BJ (cell line): ENCODE measurements at places on chromosomes 1 and 21. TPM values are rescaled to one million over a fixed set of nuclear protein-coding genes. Genes with fewer than 3 reads are reported as not detected.

HSPB7 gene
- polyA plus RNA-seq = 32.5 and 66.6 TPM in 2 replicates

GRCh38 chr21:42320791-42321190 is 5.6 kb upstream of the TFF3 start:
- DNase-seq = no peak

- DNase-seq = no peak
Observed at GRCh38 chr1:165375623-165376022, 19.1 kb upstream of the LMX1A start.

AADACL4 gene
- 0.20 and 0.21 TPM in 2 replicates for polyA plus RNA-seq

GRCh38 chr1:87179076-87179810 is 149.4 kb upstream of the LMO4 start:
- DNase-seq = no peak

DNA sequence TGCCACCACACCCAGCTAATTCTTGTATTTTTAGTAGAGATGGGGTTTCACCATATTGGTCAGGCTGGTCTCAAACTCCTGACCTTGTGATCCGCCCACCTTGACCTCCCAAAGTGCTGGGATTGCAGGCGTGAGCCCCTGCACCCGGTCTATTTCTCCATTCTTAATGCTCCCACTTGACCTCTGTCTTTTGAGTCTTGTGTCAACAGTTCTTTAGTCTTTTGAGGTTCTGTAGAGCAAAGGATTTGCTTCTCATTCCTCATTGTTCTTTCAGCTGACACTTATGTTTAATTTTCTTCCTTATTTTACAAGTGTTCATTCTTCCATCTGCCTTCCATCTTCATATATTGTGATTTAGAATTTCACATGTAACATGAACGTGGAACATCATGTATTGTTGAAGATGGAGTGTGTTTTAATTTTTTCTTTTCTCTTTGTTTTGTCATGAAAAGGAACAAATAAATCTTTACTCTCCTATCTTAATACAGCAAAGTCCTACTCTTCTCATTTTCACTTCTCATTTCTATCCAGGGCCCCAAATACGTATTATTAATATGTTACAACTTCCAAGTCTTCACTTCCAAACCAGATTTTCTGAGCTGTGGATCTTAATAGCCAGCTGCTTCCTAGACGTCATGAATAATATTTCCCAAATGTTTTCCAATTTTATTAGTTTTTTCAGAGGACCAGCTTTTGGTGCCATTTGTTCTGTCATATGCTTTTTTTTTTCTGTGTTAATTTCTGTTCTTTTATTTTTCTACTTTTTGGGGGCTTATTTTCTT is 16.9 kb downstream of the MTF2 start:
- no peak for DNase-seq

GRCh38 chr1:44339731-44340130 is 15.3 kb downstream of the ERI3 start:
- DNase-seq = no peak

DNA sequence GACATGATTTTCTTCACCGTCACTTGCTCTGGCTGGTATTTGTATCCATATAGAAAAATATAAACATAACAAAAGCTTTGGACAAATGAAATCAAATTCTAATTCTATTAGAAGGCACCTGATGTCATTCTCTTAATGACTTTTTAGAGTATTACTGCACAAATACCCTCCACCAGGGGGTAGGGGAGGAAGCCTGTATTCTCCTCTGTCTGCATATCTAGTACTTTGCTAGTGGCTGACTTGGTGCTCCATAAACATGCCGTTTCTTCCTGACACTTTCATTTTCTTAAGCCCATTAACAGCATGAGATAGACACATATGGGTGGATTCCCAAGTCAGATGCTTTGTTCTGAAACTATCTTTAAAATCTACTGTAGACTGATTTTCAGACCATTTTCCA is 20.6 kb upstream of the KCNJ15 start:
- DNase-seq = no peak

GRCh38 chr1:219553934-219554502 is 58.9 kb downstream of the ZC3H11B start:
- DNase-seq = no peak

- no peak for DNase-seq
Observed at GRCh38 chr1:64019818-64020217, 183.6 kb upstream of the UBE2U start.

DNA sequence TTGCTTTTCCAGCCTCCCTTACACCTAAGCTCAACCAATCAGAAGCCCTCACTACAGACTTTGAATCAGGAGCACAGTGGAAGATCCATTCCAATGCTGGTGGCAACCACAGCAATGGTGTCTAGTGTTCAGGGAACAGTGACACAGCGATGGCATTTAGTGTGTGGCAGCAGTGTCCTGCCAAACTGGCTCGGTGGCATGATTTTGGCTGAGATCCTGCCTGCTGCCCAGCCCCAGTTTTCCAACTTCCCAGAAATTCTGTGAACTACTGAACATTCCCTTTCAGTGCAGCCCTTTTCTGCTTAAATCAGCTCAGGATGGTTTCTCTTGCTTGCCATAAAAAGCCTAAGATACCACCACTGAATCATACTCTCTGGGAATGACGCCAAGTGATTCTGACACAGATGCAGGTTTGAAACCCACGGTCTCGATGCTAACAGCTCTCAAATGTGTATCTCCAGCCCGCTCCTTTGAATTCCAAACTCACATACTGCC is 8.8 kb downstream of the ASAP3 start:
- DNase-seq = peak; percentile 82

FLG gene
- not detected in 2 replicates for polyA plus RNA-seq

NUDC gene
- 40.7 and 43.7 TPM in 2 replicates for polyA plus RNA-seq

DNA sequence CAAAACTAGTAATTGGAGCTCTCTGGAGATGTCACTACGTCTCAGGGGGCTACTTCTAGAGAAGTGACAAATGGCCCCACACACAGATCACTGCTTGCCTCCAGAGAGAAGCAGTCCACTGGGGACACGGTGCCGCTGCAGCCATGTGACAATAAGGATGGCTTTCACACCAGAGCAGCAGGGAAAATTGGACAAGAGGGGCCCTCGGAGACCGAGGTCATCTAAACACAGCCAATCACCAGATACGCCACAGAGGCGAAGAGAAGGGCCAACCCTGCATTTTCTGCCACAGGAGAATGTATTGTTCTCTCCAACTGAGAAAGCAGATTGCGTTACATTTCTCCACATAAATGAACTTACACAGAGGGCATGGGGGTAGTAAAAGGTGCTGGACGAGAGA is 51.2 kb upstream of the TIAM1 start:
- DNase-seq = no peak

DNA sequence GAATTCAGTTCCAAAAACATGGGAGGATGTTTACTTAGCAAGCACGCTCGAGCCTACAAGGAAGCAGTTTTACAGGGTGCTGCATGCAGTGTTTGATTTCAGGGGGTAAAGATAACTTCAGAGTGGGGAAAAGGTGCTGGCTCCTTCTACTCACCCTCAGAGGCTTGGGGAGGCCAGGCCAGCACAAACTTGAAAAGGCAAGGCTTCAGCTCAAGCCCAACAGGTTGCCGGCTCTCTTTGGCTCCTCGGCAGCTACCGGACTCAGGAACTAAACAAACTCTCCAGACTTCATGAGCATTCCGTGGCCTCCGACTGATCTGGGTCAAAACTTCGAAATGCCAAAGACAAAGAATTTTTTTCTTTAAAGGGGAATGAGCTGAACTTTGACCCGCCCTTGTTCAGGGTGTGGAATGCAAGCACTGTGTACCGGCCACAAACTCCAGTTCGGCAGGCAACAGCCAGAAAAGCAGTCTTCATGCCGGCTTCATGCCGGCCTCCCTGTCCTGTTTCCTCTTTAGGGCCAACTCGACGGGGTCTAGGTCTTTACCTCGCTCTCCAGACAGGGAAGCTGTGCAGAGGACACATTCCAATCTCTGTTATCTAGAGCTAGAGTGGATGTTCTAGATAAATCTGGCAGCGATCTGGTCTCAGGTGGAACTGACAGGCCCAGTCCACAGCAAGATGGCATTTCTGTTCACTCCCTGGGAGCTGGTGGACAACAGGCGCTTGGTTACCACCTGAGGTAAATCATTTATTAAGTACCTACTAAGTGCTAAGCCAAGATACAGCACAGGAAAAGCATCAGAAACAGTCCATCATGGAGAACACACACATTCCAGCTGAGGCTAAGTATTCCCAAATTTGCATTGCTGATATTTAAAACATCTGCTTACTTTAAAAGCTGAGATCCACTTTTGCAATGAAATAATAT is 75.0 kb downstream of the CD46 start:
- no peak for DNase-seq

DNA sequence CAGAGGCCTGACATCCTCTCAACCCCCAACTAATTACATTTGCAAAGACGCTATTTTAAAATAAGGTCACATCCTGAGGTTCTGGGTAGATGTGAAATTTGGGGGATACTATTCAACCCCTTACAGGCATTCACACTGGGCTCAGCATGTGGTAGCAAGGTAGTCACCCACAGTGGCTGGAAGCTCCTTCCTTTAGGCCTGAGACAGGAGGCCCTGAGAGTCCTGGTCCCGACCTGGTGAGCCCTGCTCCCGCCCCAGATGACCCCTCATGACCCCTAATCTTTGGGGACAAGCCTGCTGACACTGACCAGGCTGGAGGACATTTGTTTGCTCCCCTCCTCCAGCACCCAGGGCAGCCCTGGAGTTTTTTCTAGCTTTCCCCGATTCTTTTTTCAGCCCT is 225.9 kb downstream of the DYRK1A start:
- DNase-seq = no peak

CHIA gene
- not detected in 2 replicates for polyA plus RNA-seq

- no peak for DNase-seq
Observed at GRCh38 chr21:30033441-30033840, 93.6 kb upstream of the GRIK1 start.

DNA sequence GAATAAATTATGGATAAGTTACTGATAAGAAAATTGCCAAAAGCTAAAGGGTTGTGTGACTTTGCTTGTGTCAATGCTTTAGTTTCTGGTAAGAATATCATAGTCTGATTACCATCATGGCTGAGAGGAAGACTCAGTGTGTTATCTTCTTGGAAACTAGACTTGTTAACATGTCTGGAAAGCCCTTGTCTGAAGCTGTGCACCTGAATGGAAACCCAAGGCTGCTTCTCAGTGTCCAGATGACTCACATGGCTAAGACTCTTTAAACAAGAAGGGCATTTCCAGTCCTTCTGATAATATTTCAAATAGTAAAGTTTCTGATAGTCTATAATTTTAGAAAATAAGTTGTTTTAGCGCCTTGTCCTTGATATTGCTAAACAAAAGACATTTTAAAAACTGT is 1092.7 kb downstream of the PLA2G4A start:
- DNase-seq = no peak

ZNF678 gene
- polyA plus RNA-seq = 1.2 and 2.3 TPM in 2 replicates

DNA sequence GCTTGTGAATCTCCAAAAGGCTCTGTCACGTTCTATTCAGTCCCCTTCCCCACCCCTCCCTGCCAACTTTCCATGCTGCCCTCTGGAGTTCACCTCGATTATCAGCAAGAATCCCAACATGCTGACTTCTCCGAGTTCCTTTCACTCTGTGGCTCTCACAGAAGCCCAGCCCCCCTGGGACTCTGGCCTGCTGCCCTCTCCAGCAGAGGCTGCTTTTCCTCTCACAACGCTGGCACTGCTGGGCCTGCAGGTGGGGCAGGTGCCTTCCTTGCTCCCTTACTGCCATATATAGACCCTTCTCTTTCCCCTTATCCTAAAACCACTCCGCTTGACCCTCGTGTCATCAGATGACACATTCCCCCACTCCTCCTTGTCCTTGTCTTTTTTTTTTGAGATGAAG is 10.2 kb upstream of the RNF186 start:
- no peak for DNase-seq

DNA sequence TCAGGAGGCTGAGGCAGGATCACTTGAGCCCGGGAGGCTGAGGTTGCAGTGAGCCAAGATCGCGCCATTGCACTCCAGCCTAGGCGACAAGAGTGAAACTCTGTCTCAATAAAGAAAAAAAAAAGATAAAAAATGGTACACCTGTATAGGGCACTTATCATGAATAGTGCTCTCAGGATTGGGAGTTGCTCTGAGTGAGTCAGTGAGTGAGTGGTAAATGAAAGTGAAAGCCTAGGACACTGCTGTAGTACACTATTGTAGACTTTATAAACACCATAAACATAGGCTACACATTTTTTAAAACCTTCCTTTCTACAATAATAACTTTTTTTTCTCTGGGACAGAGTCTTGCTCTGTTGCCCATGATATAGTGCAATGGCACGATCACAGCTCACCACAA is 16.8 kb downstream of the PHTF1 start:
- no peak for DNase-seq

DNA sequence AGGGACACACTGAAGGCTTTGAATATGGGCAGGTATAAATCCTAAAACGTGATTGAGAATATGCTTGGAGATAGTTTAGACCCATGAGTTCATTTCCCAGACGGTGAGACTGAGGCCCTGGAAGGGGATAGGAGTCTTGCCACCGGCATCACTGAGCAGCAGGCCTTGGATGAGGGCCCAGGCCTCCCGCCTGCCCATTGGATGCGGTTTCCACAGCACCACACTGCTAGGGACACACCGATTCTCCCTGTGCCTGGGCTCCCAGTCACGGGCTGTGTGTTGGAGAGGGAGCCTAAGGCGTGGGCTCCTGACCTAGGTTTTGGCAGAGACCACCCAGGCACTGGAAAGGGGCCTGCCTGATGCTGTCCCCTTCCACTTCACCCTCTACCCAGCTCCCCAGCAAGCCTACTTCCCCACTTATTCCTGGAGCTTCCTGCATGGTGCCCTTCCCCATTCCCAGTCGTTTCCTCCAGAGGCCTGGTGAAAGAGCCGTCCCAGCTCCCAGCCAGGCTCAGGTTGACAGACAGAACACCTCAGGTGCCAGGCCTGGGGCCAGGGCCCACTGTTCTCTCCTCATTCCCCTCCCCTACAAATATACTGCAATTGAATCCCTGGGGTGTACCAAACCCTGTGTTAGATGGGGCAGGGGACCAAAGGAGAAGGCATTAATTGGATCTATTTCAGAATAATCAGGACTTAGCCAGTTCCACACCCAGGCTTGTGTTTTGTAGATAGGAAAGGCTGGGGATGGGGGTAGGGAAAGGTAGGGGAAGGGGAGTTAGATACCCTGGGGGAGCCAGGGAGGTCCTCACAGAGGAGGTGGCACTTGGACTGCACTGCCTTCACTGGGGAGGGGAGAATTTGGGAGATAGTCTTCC is 3.4 kb downstream of the FOXO6 start:
- no peak for DNase-seq

- no peak for DNase-seq
Observed at GRCh38 chr1:7616953-7617352, 154.1 kb upstream of the VAMP3 start.

LDLRAD1 gene
- polyA plus RNA-seq = not detected in 2 replicates

GPR157 gene
- polyA plus RNA-seq = 1.9 and 2.5 TPM in 2 replicates

GRCh38 chr1:194045416-194045815 is 859.0 kb upstream of the B3GALT2 start:
- DNase-seq = no peak

GRCh38 chr1:209549443-209550205 is 33.9 kb upstream of the CAMK1G start:
- no peak for DNase-seq

TNFAIP8L2 gene
- not detected in 2 replicates for polyA plus RNA-seq

GRCh38 chr1:43436371-43436770 is 17.4 kb downstream of the HYI start:
- no peak for DNase-seq

FCRL3 gene
- polyA plus RNA-seq = not detected in 2 replicates

GRCh38 chr1:29282924-29283803 is 46.8 kb downstream of the PTPRU start:
- DNase-seq = no peak
